ENCODE measurements at places on chromosomes 3 and 15.

GRCh38 chr3:99634881-99635280 is 3.5 kb upstream of the COL8A1 start:
- DNase-seq = no peak

DNA sequence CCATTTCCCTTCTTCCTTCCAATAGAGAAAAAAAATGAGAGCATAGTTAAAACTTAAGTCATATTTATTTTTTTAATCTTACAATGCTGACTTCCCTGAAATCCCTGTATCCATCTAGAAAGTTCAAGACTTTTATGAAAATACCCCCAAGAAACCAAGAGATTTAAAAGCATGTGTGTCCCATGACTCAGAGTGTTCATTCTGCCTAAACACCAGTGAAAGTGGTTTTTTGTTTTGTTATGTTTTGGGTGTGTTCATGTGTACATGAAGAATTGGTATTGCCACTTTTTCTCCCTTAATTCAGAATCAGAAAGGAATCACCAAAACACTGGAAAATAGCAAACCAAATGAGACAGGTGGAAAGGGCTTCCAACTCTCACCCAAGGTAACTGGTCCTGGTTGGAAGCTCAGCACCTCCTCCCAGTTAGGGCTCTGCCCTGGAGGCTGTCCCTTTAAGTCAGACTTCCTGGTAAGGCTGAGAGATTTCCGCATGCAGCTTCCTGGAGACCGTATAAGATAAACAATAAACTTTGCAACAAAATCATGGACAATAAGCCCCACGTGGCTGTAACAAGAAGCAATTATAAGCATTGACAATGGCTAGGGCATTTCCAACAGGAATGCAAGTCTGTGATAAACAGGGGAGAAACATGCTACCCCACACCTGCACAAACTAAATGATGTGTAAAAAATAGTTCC is 121.9 kb upstream of the ARHGEF3 start:
- no peak for DNase-seq

DNA sequence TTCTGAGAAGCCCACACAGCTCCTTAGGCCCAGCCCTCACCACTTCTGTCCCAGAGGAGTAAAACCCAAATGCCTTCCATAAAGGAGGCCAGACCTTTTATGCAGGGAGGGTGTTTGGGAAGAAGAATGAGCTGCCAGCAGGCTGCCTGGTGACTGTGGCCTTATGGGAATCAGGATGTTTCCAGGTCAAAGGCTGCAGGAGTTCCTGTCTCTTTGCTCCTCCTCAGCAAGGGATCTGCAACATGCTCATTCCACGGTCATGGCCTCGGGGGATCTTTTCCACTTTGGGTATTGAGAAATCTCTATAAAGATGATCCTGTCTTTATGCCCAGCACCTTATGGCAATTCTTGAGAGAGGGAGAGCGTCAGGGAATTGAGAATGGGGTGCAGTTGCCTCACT is 25.2 kb upstream of the MAGEF1 start:
- no peak for DNase-seq

- no peak for DNase-seq
These were observed 214.2 kb upstream of the MRPL3 start for GRCh38 chr3:131716943-131717342.

DNA sequence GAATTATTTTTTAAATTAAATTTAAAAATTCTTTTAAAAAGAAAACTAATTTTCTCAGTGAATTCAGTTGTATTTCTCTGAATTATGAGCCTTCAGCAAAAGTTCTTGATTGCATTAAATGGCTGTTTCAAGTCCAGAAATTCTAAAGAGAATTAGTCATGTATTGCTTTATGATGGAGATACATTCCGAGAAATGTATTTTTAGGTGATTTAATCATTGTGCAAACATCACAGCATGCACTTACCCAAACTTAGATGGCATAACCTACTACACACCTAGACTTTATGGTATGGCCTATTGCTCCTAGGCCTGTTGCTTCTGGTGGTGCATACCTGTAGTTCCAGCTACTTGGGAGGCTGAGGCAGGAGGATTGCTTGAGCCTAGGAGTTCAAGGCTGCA is 44.3 kb upstream of the GCNT3 start:
- no peak for DNase-seq

GRCh38 chr3:99599894-99600293 is 38.5 kb upstream of the COL8A1 start:
- DNase-seq = no peak

- DNase-seq = no peak
These were observed 105.7 kb downstream of the DPH6 start for GRCh38 chr15:35440265-35440664.

DNA sequence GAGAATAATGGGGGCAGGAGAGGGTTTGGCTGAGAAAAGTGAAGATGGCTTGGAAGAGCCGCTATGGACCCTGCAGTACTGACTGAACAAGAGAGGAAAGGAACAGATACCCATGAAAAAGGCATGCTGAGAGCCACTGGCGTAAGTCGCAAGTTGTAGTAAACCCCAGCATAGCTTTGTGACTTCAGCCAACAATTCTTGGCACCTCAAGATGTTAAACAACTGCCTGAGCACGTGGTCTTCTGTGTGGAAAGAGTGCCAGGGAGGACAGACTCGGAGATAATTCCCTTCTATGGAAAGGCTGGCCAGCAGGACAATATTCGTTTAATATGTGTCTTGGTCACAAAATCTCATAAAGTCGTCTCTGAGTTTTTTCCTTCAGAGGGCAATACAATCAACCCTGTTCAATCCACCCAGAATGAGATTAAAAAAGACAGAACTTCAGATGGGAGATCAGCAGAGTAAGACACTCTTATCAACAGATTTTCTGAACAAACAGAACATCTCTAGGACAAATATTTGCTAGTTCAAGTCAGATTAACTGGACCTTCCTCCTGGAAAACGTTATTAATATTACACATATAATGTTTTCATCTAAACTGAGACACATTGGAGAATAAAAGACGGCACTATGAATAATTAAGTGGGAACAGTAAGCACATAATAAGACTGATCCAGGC is 49.2 kb downstream of the NEK10 start:
- no peak for DNase-seq

GRCh38 chr15:101772921-101773320 is 30.4 kb upstream of the OR4F6 start:
- DNase-seq = no peak

- no peak for DNase-seq
These were observed 35.4 kb upstream of the ESYT3 start for GRCh38 chr3:138398791-138399575.

GRCh38 chr3:191301017-191301416 is 28.2 kb upstream of the CCDC50 start:
- DNase-seq = no peak

DNA sequence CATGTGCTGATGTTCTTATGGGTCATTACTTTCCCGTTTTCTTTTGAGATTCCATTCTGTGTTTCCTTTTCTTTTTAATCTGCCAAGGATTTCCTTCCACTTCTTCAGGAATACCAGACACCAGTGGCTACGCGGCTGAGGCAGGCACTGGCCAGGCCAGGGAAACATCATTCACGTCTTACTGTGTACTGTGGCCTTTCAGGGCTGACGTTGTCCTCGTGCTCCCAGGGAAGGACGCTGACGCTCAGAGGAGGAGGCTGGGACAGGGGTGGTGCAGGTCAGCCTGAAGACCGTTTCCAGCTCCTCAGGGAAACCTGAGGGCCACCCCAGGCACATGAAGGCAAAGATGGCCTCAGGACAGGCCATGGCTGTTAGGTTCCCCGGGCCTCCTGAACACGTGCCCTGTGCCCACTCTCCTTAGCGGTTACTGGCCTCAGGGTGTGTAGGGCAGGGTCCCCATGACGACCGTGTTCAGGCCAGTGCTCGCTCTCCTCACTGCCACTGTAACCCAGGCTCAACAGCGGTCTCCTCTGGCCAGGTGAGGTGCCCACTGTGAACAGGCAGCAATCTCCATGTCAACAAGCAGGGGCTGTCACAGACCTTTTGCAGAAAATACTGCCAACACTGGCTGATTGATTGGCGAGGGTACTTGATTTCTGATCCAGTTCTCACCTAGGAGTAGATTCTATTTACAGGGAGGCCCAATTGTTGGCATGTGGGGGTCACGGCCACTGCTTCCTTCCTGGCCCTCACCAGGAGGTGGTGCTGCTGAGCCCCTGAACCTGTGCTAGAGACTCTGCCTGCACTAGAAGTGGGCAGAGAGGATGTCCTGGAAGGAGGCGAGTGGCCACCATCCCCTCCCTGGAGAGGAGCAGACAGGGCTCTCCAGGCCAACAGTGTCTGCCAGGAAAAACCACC is 169.5 kb downstream of the ATP10A start:
- DNase-seq = peak; percentile 49

DNA sequence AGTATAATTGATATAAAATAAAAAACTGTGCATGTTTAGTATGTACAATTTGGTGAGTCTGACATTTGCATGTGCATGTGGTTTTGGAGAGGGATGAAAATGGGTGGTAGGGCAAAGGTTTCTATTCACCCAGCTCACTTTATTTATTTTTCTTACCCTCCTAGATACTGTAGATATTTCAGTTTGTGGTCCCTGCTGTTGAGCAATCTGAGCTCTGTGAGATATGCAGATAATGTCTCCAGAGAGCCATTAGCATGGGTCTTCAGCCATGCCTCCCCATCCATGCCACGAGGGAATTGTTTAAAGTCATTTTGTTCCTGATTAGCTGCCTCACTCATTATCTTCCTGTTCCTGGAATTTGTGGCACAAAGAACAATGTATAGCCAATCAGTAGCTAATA is 44.4 kb upstream of the B3GALNT1 start:
- DNase-seq = peak; percentile 50

- DNase-seq = no peak
These were observed 23.4 kb downstream of the EDEM1 start for GRCh38 chr3:5210926-5211325.

GRCh38 chr15:92170897-92171296 is 222.8 kb upstream of the ST8SIA2 start:
- DNase-seq = no peak

DNA sequence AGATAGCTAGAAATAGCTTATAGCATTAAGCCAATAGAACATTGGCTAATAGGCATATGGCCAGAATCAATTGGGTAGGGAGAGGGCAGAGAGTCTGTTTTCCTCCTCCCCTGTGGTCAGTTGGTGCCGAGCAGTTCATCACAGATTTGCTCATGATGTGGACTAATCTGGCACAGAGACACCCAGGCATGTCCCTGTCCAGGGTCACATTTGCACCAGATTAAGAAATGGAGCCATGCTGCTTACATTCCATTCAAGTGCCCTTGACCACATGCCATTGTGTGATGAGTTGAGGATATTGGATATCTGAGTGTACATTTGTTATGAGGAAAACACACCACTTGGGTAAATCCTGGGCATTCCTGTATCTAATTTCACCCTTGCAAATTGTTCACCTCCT is 53.4 kb downstream of the USP13 start:
- DNase-seq = no peak

- peak; percentile 65 for DNase-seq
These were observed 69.7 kb upstream of the LINGO1 start for GRCh38 chr15:77702211-77702957.

DNA sequence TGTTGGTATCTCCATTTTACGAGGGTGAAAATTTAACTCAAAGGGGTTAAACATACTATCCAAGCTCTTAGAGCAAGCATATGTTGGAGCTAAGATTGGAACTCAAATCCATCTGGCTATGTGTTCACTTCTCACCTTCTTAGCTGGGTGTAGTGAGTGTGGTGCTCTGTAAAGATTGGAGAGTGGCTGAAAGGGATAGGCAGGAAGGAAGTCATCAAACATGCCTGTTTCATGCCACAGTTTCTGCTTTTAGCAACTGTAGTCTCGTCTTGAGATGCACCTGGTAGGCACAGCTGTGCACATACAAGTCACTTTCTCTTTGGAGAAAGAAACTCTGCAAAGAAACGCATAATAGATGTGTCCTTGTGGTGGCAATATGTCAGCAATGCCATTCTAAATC is 189.1 kb upstream of the MDFIC2 start:
- DNase-seq = peak; percentile 7

- no peak for DNase-seq
These were observed 514.1 kb downstream of the ROBO1 start for GRCh38 chr3:79253704-79254103.

DNA sequence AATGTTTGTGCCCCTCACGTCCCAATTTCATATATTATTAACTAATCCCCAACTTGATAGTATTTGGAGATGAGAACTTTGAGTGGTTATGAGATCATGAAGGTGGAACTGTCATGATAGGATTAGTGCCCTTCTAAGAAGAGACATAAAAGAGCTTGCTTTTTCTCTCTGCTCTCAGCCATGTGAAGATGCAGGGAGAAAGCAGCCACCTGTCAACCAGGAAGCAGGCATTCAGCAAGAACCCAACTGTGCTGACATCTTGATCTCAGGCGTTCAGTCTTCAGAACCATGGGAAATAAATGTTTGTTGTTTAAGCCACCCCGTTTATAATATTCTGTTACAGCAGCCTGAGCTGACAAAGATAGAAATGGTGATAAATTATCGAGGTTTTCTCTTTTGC is 278.7 kb upstream of the KCNMB2 start:
- no peak for DNase-seq

- no peak for DNase-seq
These were observed 117.6 kb downstream of the CHST2 start for GRCh38 chr3:143237077-143237627.

- no peak for DNase-seq
These were observed 246.5 kb upstream of the PEX5L start for GRCh38 chr3:180283251-180283650.

GRCh38 chr15:39084674-39085530 is 496.0 kb upstream of the THBS1 start:
- DNase-seq = peak; percentile 80

GRCh38 chr3:74661672-74662071 is 47.2 kb upstream of the CNTN3 start:
- peak; percentile 1 for DNase-seq

- no peak for DNase-seq
These were observed 11.1 kb downstream of the WDR53 start for GRCh38 chr3:196557236-196557635.

DNA sequence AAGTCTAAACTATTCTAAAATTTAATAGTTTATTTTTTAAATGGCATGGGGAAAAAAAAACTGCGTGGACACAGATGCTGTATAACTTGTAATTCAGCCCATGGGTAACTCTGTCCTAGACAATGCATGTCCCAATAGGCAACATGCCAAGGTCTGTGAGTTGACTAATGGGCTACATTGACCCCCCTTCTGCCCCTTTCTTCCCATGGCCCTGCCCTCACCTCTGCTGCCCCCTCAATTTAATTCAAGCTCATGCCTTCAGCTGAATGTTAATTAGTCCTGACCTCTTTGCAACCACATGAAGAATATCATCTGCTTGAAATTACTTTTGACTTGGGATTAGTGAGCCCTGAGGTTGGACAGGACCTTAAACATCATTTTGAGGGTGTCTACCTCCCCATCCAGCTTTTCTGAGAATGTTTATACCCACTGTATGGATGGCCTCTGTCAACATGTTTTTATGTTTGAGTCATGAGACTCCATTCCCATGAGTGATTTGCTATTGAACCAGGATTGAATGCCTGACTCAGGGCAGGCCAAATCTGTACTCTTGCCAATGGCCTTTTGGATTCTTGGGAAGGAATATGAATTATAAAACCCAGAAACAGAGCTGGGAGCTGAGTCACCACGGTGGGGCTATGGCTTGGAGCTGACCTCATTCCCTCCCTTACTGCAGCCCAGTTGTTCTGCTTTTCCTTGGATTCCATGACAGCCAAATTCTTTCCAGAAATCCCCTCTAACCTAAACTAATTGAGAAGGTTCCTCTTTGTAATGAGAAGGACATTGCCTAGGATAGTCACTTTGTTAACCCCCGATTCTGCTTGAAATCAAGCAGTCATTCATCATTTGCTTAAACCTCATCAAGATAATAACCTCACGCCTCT is 33.5 kb upstream of the PDE8A start:
- no peak for DNase-seq

All from hematopoietic multipotent progenitor cell treated with erythropoietin and hydrocortisone succinate and interleukin-3 and kit ligand, for 6 days (in vitro differentiated cells).